ENCODE measurements at places on chromosomes 1 and 21.
A peak's percentile ranks its signal among the peaks of the same experiment; 100 is the strongest.

DNA sequence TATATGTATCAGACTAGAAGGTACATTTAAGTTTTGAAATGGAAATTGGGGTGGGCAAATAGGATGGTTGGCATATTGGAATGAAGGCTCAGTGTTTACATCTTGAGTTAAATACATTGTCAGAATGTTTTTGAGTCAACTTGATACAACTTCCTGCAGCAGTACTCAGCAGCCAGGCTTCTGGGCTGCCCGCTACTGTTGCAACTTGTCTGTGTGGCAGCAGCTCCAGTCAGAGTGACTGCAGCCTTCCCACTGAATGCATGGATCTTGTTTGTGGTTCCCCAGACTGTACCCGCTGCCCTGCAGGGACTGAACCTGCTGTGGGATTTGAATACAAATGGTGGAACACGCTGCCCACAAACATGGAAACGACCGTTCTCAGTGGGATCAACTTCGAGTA, 24.9 kb upstream of the SARS1 start:
- no peak for DNase-seq

DNA sequence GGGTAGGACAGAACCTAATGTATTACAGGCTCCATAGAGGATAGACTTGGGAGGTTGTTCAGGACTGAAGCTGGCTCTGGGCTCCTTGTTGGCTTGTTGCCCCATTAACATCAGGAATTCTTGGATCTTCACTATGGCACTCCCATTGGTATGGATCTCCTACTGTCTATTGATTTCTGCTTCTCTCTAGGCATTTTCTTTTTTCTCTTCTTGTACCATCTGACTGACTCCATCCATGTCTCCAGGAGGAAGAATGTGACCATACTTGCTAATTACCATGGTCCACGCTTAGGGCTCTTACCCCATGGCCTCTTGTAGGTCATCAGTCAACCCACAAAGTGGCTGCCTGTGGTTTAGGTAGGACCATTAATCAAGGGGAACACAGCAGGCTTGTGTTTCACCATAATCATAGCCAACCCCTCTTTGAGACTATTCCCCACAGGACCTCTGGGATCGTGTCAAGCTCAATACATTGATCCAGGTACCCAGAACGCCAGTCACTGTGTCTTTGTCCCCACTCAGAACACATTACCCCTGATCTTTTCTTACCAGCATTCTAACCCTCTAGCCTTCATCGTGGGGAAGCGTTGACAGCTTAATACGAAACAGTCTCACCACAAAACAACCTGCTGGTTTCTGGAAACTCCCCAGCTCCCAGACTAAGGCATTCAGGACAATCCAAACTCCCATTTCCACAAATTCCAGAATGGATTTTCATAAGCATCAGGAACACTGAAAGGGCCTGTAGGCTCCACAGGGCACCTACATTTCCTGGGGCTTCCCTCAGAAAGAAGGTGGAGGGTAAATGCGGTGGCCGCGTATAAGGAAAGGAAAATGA, 97.1 kb downstream of the ETS2 start:
- no peak for DNase-seq

DNA sequence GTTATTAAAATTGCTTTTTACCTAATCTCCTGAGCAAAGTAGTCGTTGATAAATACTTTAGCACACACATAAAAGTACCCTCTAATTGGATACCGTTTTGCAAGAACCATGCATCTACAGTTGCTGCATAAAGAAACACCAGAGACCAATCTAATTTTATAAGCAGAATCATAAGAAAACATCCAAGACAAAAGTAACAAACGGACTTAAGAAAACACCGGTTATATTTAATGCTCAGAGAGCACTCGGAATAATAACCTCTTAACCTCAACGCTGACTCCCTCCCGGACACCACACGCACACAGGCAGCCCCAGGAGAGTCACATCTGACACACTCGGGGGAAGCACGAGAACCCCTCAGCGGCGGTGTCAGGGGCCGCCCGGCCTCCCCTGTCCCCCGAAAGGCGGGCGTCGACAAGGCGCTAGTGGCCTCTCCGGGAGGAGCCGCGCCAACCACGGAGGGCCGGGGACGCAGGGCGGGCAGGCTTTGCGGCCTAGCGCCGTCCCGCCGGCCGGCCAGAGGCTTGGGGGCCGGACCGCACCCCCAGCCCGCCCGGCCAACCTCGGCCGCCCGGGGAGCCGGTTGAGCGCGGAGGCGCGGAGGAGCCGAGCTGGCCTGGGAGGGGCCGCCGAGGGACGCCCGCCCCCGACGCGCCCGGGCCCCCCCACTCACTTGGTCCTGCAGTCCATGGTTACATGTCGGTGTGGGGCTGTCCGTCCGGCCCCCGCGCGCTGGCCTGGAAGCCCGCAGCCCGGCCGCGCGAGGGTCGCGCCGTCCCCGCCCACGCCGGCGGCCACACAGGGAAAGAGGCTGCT, 606 bp downstream of the DENND1B start:
- DNase-seq: no peak

DNA sequence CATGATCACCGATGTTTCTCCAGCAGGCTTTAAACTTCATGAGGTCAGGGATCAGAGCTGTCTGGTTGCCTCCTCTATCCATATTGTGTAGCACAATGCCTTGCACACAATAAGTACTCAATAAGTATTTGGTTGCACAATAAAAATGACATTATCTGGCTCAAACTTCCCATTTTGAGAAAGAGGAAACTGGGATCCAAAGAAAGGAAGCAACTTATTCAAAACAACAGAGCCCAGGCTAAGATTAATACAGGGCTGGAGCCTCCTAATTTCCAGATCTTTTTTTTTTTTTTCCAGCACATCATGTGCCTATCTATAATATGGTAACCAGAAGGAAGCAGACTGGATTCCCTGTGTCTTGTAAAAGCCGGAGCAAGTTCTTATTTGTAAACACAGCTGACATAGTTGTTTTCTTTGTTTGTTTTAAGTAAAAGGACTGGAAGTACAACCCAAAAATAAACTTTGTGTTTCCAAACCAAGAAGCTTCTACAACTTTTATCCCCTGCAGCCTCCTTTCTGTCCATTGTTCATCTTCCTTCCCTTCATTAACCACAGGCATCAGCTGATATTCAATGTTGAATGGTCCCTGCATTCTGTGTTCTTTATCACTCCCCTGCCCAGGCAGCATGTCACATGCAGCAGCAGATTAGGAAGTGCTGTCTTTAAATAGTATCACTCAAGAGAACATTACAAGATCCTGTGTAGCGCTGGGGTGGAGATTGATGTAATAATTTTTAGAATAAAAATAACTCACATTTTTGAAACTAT, 71.2 kb upstream of the HOOK1 start:
- no peak for DNase-seq

GRCh38 chr1:40648928-40649591, 16.4 kb downstream of the RIMS3 start:
- DNase-seq: no peak

DNA sequence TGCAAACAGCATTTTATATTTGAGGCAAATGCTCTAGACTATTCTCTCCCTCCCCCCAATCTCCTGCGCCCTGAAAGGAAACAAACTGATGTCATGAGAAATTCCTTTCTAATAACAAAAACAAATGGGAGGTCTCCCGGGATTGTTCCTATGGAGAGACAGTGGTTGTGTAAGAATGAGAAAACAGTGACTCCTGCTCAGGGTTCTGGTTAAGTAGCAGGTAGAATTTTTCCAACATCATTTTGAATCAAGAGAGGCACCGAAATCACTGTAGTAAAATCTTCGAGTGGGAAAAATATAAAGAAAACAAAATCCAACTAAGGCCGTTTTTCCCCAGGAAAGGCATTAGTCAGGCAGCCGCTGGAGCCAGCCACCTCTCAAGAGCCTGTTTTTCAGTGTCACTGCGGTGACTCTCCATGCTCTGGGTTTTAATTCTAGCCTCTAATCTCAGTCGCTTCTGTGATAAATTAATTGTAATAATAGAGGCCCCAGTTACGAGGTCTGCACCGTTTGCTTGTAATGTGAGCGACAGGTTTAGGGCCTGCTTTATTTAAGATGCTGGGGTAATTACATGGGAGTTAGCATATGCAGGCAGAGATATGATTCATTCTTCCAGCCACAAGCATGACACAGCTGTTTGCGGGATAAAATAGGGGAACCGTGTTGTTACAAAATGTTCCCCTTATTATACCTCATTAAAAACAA, 80.3 kb downstream of the RNF220 start:
- peak; percentile 7 for DNase-seq

DNA sequence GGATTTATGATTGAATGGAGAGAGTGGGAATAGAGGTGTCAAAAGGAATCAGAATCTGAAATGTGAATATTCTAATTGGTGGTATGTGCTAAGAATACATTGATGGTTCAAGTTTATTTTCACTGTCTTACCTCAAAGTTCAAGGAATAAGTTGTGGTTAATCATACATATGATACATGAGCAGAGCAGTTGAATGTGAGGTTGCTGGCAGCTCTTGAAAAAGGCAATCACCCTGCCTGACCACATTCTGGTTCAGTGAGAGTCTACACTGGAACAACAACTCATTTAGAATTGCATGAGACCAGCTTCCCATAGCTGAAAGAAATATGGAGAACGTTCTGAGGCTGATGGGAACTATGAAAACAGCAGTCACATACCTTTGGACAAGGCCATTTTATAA, 68.3 kb upstream of the ARHGAP29 start:
- DNase-seq: no peak

DNA sequence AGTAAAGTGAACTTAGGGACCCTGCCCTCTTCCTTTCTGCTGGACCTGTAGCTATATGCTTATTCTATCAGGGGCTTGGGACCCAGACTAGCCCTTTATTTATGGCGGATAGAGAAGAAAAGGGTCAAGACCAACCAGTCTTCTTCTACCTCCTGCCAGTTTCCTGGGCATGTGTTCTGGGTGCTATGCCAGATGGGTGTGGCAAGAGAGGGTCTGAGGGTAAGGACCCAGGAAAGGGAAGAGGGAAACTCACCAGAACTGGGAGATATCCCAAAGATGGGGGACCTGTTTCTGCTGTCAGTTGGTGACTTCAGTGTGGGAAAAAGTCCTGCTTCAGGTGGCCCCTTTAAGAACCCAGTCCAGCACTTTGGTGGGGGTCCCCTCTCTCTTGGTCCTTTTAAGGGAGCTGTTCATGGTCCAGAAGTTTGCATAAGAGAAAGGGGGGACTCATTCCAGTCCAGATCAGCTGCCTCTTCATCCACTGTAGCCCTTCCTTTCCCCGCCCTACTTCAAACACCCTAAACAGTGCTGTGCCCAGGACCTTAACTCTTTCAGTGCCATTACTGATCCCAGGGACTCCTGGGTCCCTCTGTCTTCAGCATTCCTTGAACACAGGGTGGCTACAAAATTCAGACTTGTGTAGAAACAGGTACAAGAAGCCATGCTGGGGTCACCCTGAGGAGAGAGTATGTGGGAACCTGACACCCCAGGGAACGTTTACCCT, 18.4 kb downstream of the SSR2 start:
- DNase-seq: no peak

DNA sequence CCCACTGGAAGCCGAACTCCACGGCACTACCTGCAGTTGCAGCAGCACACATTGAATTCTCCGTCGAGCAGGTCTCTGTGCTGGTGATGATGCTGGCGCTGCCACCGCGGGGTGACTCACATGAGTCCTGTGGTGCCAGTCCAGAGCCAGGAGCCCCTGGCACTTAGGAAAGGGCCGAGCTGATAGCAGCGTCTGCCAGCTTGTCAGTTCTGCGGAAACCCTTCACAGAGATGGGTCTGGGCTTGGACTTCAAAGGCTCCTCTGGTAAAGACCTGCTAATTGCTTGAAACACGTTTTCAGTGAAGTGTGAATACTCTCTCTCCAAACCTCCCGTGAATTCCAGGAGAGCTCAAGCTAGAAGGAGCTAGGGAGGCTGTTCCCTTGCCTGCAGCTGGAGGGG, 92.2 kb downstream of the GRIK3 start:
- DNase-seq: no peak

- no peak for DNase-seq
Measured at GRCh38 chr1:99228153-99228552, 36.1 kb upstream of the PLPPR4 start.

GRCh38 chr1:231584117-231584516, 42.5 kb upstream of the DISC1 start:
- DNase-seq: no peak

- DNase-seq: no peak
Measured at GRCh38 chr1:202976633-202977032, 9.6 kb upstream of the CYB5R1 start.

DNA sequence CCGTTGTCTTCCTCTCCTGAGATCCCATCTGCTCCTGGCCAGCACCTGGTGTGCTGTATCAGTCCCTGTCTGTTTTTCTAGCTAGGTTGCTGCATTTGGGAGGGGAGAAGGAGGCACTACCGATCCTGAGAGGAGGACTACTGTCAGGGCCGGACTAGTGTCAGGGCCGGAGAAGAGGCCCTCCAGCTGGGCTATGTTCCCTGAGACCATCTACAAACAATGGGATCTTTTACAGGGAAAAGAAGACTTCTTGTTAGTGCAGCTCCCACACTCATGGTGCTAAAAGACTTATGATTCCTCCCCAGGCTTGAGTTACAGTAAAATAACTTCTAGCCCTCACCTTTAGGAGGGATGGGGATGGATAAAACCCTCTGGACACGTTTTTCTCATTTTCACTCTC, 141.0 kb upstream of the TNR start:
- no peak for DNase-seq

DNA sequence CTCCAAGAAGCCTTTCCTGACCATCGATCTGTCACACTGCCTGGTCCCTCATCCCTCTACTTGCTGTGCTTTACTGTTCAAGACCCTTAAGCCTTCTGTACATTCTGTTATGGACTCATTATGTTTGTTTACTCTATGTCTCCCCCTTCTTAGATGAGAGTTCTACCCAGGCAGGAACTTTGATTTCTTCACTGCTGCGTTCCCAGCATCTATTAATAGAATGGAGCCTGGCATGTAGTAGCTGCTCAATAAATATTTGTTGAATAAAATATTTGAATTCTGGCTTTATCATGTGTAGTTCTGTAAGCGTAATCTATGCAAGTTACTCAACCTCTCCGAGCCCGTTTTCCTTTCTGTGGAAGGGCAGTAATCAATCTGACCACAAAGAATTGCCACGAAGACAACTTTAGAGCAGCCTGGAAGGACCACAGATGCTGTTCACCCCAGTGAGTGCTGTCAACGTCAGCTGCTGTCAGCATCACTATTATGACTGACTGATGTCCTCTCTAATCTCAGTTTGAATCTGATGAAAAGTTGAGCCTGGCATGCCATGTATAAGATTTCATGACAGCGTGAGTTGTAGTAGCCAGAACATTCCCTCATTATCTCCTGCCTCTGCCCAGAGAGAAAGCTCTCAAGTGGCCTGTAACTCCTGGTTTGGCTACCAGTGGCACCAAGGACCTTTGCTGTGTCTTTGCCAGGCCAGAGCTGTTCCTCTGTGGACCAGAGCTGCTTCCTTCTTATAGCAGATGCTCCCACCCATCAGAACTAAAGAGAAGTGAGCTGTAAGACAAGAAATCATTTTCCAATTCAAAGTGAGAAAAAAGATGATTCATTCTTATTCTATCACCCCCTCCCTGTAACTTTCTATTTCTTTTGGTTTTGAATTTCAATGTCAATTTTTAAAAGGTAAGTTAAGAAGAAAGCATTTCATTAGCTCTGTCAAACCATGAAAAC, 94.5 kb downstream of the PRDM2 start:
- DNase-seq: no peak

- DNase-seq: no peak
Measured at GRCh38 chr1:106290805-106291501, 765.5 kb upstream of the PRMT6 start.

- no peak for DNase-seq
Measured at GRCh38 chr1:91613595-91613994, 112.9 kb downstream of the CDC7 start.
